ENCODE measurements at places on chromosomes 16 and 17.

DNA sequence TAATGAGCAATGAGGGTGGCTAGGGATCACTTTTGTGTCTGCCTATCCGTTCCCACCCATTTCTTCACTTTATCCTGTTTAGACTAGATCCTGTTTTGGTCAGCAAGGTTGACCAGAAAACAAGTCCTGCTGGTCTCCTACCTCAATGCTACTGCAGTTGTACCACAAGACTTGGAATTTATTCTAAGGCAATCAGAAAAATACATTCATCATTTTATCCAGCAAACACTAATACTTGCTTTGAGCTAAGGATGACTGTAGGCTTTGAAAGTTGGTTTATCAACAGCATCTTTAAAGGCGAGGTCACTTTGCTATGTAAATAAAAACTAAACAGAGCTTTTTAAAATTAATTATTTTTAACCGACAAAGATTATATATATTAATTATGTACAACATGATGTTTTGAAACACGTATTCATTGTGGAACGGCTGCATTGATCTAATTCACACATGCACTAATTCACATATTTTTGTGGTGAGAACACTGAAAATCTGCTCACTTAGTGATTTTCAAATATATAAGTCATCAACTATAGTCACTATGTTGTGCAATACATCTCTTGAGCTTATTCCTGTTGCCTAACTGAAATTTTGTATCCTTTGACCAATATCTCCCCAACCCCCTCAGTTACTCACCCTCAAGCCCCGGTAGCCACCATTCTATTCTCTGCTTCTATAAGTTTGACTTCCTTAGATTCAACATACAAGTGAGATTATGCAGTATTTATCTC, 125.9 kb upstream of the HS3ST3A1 start:
- no peak for DNase-seq

- no peak for DNase-seq
These were observed 4.5 kb upstream of the CMTM4 start for GRCh38 chr16:66701026-66701425.

DNA sequence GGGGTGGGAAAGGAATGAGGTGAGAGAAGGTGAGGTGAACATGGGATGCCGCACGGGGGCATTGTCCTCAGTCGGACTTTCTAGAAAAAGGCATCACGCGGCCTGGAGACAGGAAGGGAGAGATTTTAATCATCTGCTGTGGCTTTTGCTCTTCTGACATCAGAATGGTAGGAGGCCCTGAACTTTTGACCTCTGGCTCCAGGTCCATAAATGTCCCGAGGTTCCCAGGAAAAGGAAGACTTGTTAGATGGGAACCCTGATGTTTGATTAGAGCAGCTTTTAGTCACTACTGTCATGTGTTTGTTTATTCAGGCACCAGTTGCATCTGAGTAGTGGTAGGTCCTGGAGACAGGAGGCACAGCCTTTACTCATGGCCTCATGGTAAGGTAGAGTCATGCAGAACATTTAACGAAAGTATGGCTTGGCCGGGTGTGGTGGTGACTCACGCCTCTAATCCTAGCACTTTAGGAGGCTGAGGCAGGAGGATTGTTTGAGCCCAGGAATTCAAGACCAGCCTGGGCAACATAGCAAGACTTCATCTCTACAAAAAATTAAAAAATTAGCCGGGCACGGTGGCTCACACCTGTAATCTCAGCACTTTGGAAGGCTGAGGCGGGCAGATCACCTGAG, 203.1 kb downstream of the MSI2 start:
- no peak for DNase-seq

DNA sequence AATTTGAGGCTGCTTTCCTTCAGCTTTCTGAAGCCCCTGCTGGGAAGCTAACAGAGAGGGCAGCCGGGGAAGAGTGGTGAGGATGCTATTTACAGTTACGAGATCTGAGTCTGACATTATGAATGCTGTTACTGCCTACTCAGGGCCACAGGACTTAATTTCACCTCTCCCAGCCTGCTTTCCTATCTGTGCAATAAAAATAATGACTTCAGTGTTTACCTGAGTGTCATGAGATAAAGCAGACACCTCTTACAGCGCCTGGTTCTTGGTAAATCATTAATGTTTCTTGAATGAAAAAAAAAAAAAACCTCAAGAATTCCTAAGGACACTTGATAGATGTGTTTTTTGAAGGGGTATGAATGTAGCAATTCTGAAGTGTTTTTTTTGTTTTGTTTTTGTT, 24.2 kb upstream of the CPHXL start:
- DNase-seq, result no peak

DNA sequence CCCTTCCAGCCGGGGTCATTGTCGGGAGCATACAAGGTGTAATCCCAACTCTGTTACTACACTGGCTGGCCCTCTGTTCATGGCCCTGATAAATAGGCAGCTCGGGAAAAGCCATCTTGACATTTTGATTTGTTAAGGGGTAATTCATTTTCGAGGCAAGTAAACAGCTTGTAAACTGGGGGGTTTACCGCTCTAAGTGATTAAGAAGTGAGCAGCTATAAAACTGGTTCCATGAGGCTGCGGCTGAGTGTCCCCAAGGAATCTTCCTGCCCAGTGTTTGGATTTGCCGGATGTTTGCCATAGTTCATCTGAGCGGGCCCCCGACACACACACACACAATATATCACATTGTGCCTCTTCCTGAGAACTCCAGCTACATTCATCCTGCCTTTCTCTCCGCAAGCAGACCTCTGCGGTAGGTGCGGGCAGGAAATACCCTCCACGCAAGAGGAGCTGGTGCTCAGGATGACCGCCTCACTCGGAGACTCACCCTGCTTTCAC, 92.2 kb downstream of the SOCS1 start:
- DNase-seq, result no peak

GRCh38 chr17:45123930-45124796, 8.2 kb downstream of the PLCD3 start:
- DNase-seq, result no peak

- DNase-seq, result no peak
These were observed 12.7 kb upstream of the SPAG9 start for GRCh38 chr17:51133365-51133764.

- DNase-seq, result no peak
These were observed 20.5 kb upstream of the FA2H start for GRCh38 chr16:74795104-74795503.

GRCh38 chr17:65103896-65104295, 33.3 kb upstream of the RGS9 start:
- no peak for DNase-seq

DNA sequence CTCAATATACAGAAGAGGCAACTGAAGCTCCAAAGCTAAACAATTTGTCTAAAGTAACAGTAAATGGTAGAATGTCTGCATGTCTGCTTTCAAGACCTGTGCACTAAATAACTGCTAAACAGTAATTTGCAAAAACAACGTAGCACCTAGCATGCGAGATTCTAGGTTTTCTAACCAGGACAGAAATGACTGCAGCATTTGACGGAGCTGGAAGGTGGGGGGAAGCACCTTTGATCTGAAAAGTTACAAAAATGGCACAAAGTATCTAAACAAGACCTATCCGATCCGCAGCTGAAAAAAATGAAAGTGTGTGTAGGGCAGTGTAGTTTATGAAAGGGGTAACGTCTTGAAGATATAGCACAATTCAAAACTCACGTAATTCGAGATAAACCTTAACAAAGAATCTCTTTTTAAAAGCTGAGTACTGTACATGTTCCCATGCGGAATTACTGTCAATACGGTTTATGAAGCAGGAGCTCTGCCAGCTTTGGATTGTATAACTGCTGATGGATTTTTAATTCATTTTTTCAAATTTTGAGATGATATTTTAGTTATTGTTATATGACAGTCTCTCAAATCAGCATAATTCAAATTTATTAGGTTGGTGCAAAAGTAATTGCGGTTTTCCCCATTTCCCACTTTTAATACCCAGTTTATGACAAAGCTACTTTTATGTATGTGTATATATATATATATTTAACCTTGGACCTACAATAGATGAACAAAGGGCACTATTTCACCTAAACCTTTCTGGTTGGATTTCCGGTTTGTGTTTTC, 1.2 kb upstream of the WIPI1 start:
- no peak for DNase-seq

DNA sequence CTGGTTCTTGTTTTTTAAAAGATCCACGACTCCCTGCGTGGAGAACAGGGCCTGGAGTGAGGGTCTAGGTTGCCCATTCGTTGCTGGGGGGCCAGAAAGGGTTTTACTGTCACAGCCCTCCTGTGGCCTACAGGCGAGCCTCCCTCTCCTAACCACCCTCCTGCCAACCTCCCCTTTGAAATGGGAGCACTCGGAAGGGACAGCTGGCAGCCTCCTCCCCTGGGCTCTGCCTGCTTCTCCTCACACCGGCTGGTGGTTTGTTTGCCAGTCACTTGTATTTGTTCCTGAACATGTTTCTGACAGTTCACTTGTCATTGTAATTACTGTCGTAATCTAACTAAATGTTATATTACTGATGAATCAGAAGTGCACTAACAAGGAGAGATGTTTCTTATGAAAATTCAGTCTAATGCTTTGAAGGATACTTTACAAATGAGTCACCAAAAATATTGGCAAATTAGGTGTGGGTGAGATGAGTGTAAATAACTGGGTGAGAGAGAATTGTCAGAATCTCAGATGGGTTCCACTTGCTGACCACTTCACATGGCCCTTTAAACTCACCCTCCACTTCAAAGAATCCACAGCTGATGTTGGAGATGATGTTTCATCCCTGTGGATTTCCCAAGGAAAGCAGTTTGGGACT, 2.7 kb upstream of the SPPL2C start:
- DNase-seq, result no peak

DNA sequence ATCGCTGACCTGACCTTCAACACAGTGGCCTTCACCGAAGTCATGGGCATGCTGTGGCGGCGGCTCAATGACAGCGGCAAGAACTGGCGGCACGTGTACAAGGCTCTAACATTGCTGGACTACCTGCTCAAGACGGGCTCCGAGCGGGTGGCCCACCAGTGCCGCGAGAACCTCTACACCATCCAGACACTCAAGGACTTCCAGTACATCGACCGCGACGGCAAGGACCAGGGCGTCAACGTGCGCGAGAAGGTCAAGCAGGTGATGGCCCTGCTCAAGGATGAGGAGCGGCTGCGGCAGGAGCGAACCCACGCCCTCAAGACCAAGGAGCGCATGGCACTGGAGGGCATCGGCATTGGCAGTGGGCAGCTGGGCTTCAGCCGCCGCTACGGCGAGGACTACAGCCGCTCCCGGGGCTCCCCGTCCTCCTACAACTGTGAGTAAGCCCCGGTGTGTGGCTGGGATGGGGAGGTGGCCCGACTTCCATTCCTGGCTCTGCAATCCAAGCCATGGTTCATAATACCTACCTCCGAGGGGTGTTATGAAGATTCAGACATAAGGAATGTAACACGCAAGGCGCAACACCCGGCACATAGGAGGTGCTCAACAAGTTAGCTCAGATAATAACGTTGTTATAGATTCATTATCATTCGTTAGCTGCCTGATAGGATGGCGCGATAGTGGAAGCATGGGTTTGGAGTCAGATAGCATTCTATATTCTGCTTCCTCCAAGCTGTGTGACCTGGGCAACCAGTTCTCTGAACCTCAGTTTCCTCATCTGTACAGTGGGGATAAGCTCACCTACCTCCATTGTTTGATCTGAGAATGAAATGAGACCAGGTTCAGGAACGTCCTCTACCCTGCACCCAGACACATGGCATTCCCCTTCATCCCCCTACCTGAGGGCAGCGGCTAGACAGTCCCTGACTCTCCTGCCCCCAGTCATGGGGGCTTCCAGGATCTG, 4.4 kb downstream of the EPN3 start:
- DNase-seq, result no peak

DNA sequence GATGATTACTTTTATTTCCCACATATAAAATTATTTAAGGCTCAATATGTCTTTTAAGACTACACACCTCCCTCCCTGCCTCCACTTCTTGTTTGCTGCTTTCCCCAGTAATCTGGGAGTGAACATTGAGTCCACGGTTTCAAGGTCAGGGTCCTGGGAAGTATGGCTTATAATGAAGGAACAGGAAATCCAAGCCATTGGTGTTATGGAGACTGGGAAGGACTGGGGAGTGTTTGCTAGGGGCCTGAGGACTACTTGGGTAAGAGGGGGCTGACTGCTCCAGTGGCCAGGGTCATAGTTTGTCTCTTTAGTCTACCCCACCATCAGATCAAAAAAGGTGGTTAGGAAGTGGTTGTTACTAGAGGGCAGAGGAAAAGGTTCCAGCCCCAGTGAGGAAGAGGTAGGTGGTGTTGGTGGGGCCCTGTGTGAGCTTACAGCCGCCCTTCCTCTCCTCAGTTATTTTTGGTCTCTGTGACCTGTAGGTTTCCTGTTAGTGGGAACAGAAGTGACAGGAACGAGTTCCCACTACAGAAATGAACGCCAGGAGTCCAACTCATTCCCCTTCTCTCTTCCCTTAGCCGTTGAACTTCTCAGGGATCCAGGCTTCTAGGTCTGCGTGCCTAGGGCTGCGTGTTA, 742 bp upstream of the SLC16A13 start:
- no peak for DNase-seq

All from hindlimb muscle (tissue), 1 donor.